ENCODE measurements at places on chromosomes 6 and 20.

- DNase-seq: peak; percentile 0
Observed at GRCh38 chr6:139881236-139881635, 506.8 kb upstream of the CITED2 start.

DNA sequence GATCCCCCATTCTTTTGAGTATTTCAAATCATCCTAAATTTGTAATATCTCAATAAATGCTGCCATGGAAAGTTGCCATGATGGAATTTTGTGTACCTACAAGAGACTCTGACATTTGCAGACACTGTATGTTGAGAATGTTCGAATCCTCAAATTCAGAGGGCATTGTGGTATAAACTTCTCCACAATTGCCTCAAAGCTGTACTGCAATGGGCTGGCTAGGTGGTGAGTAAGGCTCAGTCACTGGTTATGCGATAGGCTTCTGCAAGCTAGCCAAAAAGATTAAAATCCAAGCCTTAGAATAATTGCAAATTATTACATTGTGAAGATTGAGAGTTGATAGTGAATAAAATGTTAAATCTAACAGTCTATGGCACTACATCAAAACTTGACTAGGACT lies 130.2 kb upstream of the CEP162 start:
- no peak for DNase-seq

GRCh38 chr6:14270925-14271788 lies 153.6 kb downstream of the CD83 start:
- no peak for DNase-seq

DNA sequence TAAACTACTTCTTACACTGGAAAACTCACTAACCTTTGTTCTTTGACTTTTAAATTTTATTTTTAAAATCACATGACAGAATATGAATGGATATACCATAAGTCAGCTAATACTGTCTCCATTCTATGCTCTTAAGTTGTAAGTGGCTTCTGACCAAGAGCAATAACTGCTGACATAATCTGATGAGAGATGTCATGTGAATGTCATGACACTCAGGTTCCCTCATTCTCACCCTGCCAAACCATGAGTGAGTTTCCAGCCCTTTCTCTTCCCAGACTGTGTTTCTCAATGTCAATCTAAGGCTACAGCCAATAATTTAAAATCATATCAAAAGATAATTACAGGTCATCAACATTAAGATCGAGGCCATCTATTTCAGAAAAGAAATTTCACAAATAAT lies 39.7 kb downstream of the KIF16B start:
- DNase-seq: no peak

DNA sequence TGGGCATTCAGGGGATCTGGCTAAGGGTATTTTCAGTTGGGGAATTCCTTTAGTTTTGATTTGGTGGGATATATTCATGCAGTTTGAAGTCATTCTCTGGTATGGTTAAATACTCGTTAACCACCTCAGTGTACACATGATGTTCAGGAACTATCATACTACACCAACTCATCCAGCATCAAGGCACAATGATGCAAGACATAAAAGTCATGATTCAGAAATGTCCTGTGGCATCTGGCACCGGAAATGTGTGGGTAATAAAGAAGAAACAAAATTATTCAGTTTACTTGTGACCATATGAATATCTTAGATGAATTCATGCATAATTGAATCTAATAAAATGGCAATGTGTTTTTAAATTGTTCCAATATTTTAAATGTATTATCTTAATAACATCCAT lies 129.0 kb upstream of the BMP5 start:
- DNase-seq: no peak

DNA sequence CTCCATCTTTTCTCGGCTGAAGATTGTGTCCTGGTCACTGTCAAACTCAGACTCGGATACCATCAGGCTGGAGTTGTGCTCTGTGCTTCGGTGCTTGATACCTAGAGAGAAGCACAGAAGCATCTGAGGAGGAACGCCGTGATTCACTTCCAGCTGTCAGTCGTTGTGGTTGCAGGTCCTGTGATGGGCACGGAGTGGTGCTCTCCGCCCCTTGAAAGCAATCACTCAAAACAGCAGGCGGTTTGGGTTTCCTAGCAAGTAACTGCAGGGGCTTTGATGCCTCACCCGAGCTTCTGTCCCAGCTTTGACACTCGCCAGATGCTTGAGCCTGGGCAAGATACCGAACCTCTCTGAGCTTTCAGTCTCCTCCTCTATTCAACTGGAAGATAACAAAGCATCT lies 52.5 kb downstream of the ALDH5A1 start:
- peak; percentile 16 for DNase-seq

GRCh38 chr20:10336959-10337729 lies 96.9 kb downstream of the MKKS start:
- DNase-seq: no peak

- DNase-seq: no peak
Observed at GRCh38 chr6:38221251-38221650, 401.7 kb downstream of the ZFAND3 start.

GRCh38 chr6:10837622-10837994 lies 731 bp downstream of the MAK start:
- DNase-seq: no peak

GRCh38 chr20:1854246-1854645 lies 41.0 kb upstream of the SIRPA start:
- no peak for DNase-seq

- no peak for DNase-seq
Observed at GRCh38 chr6:22313796-22314195, 17.0 kb upstream of the PRL start.

GRCh38 chr6:31666337-31666965 lies 571 bp downstream of the CSNK2B start:
- DNase-seq: no peak

DNA sequence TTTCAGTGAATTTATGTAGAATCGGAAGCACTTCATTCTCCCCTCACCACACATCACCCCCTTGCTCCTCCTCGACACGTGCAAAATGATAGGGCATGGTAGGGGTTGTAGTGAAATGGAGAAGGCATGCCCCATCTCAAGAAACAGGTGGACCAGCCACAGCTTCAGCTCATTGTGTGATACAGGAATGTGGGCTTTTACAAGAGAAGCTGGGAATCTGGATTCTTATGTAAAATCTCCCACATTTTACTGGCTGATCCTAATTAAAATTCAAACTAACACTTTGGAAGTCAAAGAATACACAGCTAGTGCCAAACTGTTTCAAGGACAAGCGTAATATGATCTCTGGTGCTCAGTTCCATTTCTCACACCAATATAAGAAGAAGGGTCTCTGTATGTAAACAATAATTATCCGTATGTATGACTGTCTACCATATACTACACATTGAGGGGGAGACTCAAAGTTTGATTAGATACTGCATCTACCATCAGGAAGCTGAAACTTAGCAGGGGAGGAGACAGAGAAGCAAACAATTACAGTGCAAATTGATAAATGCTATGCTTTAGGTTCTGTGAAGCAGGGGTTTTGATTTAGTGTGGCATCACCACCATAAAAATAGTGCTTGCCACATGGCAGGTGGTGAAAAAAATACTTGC lies 24.3 kb upstream of the KIAA0408 start:
- no peak for DNase-seq

GRCh38 chr20:18571578-18571977 lies 4.3 kb downstream of the SMIM26 start:
- DNase-seq: no peak

DNA sequence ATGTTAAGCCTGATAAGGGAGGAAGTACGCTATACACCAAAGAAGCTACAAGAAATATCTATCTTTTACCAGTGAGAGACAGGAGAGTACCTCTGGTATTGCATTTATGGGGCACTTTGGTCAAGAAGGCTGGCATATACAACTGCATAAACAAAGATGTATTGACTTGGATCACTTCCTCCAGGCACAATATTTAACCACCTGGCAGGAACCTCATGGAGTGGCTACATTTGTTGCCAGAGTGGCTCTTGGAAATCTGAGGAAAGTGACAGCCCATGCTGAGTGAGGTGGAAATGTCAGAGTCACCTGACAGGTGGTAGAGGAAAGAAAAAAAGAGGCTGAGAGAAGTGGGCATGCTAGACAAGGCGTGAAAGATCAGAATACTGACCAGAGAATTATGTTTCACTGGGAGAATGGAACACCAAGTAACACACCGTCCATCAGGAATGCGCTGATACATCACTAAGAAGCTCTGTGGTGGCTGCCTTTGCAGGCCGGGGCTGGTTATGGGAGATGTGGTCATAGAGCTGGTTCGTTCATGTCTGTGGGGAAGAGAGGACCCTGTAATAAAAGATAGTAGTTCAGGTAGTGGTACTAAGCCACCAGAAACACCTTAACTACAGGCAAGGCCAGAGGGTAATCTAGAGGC lies 61.4 kb upstream of the UFL1 start:
- no peak for DNase-seq

- no peak for DNase-seq
Observed at GRCh38 chr6:22656706-22657351, 87.5 kb downstream of the HDGFL1 start.

GRCh38 chr6:29953001-29953441 lies 10.7 kb downstream of the HLA-A start:
- DNase-seq: no peak

- DNase-seq: no peak
Observed at GRCh38 chr6:35980991-35981645, 43.3 kb downstream of the SLC26A8 start.

DNA sequence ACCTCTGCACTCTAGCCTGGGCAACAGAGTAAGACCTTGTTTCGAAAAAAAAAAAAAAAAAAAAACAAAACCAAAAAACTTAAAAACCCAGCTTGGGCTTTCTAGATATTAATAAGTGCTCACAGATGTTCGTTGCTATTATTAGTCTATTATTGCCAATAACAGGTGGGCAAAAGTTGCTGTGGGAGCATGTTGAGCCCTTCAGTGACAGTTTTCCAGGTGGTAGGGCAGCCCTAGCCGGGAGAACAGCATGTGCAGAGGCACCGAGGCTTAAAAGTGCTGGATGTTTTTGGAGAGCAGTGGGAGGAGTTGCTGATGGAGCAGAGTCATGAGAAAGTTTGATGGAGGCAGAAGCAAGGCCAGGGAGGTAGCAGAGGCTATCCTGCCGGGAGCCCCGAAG lies 4.4 kb downstream of the PPP1R16B start:
- no peak for DNase-seq

DNA sequence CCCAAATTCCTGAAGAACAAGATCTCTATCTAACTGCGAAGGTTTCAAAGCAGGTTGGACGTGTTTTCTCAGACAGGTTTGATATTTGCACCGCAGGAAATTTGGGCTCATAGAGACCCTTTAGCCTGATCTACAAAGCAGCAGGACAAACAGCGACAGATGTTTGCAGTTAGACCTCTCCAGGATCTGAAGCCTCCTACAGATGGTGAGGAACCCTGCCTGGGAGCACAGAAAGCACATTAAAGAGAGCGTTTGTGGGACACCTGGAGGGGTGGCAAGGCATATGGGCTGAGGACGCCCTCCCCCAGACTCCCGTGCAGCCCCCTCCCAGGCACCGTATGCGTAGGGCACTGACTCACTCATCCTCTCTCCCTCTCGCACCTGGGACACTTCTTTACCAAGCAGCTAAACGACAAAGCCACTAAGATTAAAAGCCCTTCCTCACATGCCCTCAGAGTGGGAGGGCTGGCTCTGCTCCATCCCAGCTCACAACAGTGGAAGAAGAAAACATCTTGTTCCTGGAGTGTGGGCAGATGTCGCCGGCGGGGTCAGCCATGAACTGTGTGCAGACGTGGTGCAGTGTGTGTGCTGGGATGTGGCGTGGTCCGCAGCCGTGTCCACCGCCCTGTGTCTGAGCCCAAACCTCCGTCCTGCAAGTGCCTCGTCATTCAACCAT lies 249.7 kb upstream of the AFDN start:
- peak; percentile 89 for DNase-seq

DNA sequence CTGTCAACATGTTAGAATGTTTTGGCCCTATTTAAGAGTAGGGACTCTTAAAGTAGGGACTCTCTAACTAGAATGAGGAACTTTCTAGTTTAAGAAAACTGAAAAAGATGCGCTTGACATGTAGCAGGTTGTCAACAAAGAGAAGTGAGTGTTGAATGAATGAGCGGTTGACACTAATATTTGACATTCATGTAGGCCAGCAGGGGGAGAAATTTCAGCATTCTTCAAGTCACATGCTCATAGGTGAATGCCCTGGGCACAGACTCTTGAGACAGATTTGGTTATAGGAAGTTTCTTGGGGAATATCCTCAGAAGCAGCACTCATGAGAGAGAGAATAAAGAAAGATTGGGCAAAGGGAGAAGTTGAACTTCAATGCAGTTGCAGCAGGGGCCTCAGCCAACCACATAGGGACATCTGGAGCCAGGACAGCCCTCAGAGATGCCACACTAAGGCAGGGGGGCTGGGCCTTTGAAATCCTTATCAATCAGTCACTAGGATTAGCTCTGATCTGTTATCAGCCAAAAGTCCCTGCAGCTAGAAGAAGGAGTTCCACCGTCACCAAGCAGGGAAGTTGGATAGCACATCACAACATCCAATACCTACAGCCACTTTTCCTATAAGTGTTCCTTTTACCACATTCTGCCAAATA lies 145.1 kb upstream of the FKBP1C start:
- no peak for DNase-seq

DNA sequence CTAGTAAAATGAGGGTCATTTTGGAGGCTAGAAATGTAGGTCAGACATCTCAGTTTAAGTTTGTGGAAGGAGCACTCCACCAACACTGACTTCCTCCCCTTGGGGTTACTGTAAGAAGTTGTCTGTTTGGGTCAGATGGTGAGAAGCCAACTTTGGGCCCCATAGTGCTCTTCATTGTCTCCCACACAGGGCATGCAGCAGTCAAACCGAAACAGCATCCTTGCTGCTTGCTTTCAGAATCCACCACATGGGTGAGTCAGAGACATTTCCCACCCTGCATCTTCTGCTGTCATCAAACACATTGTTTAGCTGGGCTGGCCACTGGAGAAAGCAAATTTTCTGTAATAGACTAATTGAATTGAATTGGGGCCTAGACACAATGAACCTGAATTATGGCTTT lies 16.8 kb downstream of the IL17F start:
- no peak for DNase-seq

- peak; percentile 74 for DNase-seq
Observed at GRCh38 chr20:10673842-10674683, at the start of gene JAG1. Gene JAG1 (minus strand): TSS chr20:10673999. CDS start chr20:10673530, 469 bp downstream.

- DNase-seq: no peak
Observed at GRCh38 chr20:57473246-57474048, 51.5 kb downstream of the CTCFL start.

DNA sequence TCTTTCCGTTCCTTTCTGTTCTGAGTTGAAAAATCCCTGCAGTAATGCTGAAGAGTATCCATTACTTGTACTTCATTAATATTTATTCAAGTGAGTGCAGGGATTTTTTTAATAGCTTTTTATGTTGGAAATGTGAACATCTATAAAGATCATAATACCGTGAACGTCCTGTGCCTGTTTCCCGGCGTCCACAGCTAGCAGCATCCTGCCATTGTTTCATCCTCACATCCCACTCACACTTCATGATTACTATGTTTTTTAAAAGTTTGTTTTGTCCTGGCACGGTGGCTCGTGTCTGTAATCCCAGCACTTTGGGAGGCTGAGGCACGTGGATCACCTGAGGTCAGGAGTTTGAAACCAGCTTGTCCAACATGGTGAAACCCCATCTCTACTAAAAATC lies 54.3 kb downstream of the SASH1 start:
- no peak for DNase-seq
